ENCODE measurements at places on chromosomes 5 and 9. TPM values are rescaled to one million over a fixed set of nuclear protein-coding genes. Genes with fewer than 3 reads are reported as not detected.

The RNF183 gene
- 0.27 TPM for total RNA-seq

- H3K36me3 ChIP-seq = no peaks in the 10 kb centered on the region
- no peak for DNase-seq
- H3K4me3 ChIP-seq = no peak overlapping the region
- H3K27me3 ChIP-seq = no peaks in the 10 kb centered on the region
- H3K4me1 ChIP-seq = no peaks in the 10 kb centered on the region
- no peak overlapping the region for H3K27ac ChIP-seq
These were observed 421.7 kb upstream of the TYRP1 start for GRCh38 chr9:12271421-12271891.

The PCDHGC4 gene
- not detected for total RNA-seq

DNA sequence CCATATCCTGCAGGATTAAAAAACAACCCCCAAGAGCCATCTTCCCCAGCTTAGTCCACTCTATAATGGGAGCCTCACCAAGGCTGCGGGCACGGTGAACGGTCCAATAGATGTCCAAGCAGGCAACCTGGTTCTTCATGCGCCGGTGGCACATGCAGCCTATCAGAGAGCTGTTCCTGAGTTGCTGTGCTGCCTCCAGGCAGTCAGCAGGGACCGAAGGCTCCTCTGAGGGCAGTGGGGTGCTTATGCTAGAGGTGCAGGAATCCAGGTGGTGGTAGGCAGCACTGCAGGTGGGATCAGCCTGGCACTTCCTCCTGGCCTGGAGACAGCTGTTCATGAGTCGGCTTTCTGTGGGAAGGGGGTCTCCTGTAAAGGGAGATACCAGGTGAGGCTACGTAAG is 10.2 kb downstream of the GFRA3 start:
- no peak for DNase-seq
- no peak overlapping the region for H3K4me3 ChIP-seq
- no peak overlapping the region for H3K27ac ChIP-seq
- no peaks in the 10 kb centered on the region for H3K36me3 ChIP-seq
- peaks cover 3% of the 10 kb centered on the region for H3K4me1 ChIP-seq

DNA sequence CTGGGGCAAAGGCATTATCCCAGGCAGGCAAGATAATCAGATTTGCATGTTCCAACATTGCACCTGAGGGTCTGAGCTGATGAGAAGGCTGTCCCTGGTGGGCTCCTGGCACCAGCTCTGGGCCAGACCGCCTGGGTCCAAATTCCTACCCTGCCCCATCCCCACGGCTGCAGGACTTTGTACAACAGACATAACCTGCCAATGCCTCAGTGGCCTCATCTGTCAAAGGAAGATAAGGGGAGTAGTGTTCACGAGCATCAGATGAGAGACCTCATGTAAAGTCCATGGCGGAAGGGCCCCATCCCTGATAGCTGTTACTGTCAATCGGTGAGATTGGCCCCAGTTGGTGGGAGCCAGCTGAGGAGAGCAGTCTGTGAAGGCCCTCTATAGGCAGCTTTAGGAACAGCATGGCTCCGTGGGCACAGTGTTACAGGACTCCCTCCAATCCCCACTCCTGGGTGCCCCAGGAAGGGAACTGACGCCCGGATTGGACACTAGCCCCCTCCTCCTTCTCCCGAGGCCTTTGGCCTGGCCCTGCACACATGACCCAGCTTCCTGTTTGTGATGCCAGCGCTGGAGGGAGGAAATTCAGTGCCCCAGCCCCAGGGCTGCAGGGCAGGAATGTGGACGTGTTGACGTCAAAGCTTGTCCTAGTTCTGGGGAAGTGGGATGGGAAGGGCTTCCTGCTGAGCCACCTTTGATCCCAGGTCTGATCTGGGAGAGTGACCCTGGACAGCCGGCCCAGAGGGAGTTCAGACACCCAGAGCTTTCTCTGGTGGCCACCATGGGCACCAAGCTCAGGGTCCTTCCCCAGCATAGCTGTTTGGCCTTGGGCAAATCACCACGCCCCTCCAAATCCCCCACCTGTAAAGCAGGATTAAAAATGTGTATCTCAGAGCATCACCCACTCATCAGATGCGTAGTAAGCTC is 56.2 kb downstream of the DUSP1 start:
- no peaks in the 10 kb centered on the region for H3K27me3 ChIP-seq
- peaks cover 4% of the 10 kb centered on the region for H3K4me1 ChIP-seq
- DNase-seq = peak; percentile 83
- H3K36me3 ChIP-seq = no peaks in the 10 kb centered on the region

The HRH2 gene
- 23.2 TPM for total RNA-seq

- H3K4me1 ChIP-seq = no peaks in the 10 kb centered on the region
- no peak overlapping the region for H3K4me3 ChIP-seq
- DNase-seq = no peak
These were observed 6.2 kb upstream of the TPM2 start for GRCh38 chr9:35695943-35696401.

- no peak for DNase-seq
- H3K27me3 ChIP-seq = no peaks in the 10 kb centered on the region
- peaks cover 26% of the 10 kb centered on the region for H3K36me3 ChIP-seq
- peaks cover 32% of the 10 kb centered on the region for H3K4me1 ChIP-seq
- H3K27ac ChIP-seq = no peak overlapping the region
- H3K4me3 ChIP-seq = no peak overlapping the region
These were observed 16.9 kb downstream of the SH2D3C start for GRCh38 chr9:127761491-127761956.

The WDR36 gene
- 65.6 TPM for total RNA-seq

DNA sequence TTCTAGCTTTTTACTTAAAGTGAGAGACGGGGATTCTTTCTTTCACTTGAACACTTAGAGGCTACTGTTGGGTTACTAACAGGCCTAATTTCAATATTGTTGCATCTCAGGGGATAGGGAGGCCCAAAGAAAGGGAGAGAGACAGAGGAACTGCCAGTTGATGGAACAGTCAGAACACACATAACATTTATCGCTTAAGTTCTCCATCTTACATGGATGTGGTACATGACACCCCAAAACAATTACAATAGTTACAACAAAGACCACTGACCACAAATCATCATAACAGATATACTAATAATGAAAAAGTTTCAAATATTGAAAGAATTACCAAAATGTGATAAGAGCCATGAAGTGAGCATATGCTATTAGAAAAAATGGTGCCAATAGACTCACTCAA is 4.3 kb upstream of the RIC1 start:
- H3K36me3 ChIP-seq = peaks cover 13% of the 10 kb centered on the region
- peaks cover 37% of the 10 kb centered on the region for H3K4me1 ChIP-seq
- H3K4me3 ChIP-seq = no peak overlapping the region
- DNase-seq = no peak

The STPG3 gene
- total RNA-seq = not detected

- no peak overlapping the region for H3K4me3 ChIP-seq
- H3K4me1 ChIP-seq = no peaks in the 10 kb centered on the region
- H3K27ac ChIP-seq = no peak overlapping the region
- H3K27me3 ChIP-seq = no peaks in the 10 kb centered on the region
- DNase-seq = no peak
These were observed 163.7 kb downstream of the ESM1 start for GRCh38 chr5:54821445-54822323.

- no peaks in the 10 kb centered on the region for H3K4me1 ChIP-seq
- H3K36me3 ChIP-seq = no peaks in the 10 kb centered on the region
- no peak overlapping the region for H3K27ac ChIP-seq
These were observed 46.8 kb downstream of the GRIN3A start for GRCh38 chr9:101691657-101692056.

Data from activated CD8-positive, alpha-beta T cell treated with anti-CD3 and anti-CD28 coated beads for 36 hours (primary cell).